ENCODE measurements at places on chromosomes 16 and 17.

DNA sequence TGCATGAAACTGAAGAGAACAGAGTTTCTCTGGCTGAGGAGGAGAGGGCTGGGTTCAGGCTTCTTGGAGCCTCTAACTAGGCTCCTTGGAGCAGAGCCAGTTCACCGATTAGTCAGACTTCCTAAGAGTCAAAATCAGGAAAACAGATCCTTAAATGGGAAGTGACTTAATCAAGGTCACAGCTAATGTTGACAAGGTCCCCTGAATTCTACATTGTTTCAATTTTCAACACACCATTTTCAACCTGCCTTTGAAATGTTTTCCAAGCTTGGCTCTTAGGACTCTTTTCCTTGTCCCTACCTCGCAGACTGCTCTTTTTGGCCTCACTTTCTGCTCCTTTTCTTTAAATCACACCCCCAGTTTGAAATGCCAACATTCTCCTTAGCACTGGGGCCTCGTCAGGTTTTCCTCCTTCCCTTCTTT, 16.3 kb downstream of the MYL4 start:
- H3K27me3 ChIP-seq = no peaks in the 10 kb centered on the region
- H3K4me3 ChIP-seq = no peak overlapping the region
- H3K27ac ChIP-seq = peak overlapping the region; percentile 73
- peak; percentile 72 for DNase-seq
- H3K36me3 ChIP-seq = no peaks in the 10 kb centered on the region
- H3K4me1 ChIP-seq = peaks cover 48% of the 10 kb centered on the region

DNA sequence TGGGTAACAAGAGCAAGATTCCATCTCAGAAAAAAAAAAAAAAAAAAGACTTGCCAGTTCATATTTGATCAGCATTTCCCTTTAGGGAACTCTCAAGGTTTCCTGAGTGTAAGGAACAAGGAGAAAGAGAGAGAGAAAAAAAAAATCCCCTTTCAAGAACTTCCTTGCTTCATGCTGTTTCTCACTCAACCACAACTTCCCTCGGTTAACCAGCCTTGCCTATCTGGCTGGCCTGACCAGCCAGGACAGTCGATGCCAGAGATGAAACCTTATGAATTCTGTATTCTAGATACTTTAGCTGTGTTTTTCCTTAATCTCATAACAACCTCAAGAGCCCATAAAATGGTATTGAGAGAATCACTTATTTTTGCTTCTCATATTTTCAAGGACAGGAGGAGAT, 2.6 kb upstream of the N4BP1 start:
- H3K4me1 ChIP-seq = peaks cover 24% of the 10 kb centered on the region
- H3K36me3 ChIP-seq = no peaks in the 10 kb centered on the region
- H3K27ac ChIP-seq = peak overlapping the region; percentile 12
- H3K4me3 ChIP-seq = no peak overlapping the region

DNA sequence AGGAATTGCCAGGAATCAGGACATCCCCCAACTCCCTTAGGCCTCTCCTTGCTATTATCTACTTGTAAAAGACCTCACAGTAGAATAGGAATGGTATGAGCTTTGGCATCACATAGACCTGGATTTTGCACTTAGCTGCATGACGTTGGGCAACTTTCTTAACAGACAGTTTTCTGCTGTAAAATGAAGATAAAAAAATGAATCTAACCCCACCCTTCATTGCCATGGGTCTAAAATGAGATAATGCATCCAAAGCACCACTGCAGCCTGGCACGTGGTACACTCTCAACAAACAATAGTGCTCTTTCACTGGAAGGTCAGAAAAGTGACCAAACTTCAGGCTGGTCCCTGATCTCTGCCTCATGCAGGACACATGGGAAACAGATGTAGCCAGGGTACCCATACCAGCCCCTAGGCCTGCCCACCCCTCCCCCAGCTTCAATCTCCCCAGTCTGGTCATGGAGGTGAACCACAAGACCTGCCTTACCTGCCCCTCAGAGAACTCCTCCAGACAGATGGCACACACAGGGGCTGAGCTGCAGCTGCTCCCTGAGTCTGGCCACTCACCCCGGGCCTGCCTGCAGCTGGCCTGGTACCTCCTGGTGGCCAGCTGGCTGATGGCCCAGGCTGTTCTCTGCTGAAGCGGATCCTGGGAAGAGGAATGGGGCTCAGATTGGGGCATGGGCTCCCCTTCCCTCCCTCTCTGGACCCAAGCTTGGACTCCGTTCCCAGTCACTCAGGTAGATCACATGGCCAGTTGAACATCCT, 8.5 kb upstream of the SUPT4H1 start:
- H3K4me3 ChIP-seq = no peak overlapping the region
- DNase-seq = no peak
- H3K36me3 ChIP-seq = no peaks in the 10 kb centered on the region
- H3K4me1 ChIP-seq = no peaks in the 10 kb centered on the region
- H3K27ac ChIP-seq = no peak overlapping the region

- DNase-seq = no peak
- H3K27me3 ChIP-seq = no peaks in the 10 kb centered on the region
- H3K27ac ChIP-seq = no peak overlapping the region
Observed at GRCh38 chr16:30351586-30352419, 3.3 kb downstream of the CD2BP2 start.

- H3K27ac ChIP-seq = no peak overlapping the region
- no peaks in the 10 kb centered on the region for H3K27me3 ChIP-seq
- DNase-seq = no peak
- peaks cover 5% of the 10 kb centered on the region for H3K4me1 ChIP-seq
Observed at GRCh38 chr17:46929413-46929812, 6.5 kb downstream of the GOSR2 start.

DNA sequence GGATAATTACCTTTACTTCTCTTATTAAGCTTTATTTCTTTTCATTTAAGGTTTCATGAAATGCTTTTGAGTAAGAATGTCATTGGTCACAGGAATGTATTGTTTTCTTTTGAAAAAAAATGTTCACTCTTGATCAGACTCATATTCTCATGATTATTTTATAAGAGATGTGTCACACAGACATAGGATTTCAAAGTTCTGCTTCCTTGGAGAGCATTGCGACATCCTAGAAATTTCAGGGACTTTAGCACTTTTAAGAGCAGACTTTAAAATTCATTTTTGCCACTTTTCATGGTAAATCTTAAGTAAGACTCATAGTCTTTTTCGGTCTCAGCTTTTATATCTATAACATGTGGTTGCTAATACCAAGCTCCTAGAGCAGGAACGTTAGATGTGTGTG, 314.7 kb downstream of the CDH8 start:
- H3K27ac ChIP-seq = no peak overlapping the region
- no peaks in the 10 kb centered on the region for H3K36me3 ChIP-seq
- H3K4me3 ChIP-seq = no peak overlapping the region
- no peaks in the 10 kb centered on the region for H3K4me1 ChIP-seq

- H3K4me3 ChIP-seq = no peak overlapping the region
- H3K36me3 ChIP-seq = no peaks in the 10 kb centered on the region
- no peak for DNase-seq
- no peak overlapping the region for H3K27ac ChIP-seq
Observed at GRCh38 chr17:34201767-34202166, 53.3 kb upstream of the CCL2 start.

DNA sequence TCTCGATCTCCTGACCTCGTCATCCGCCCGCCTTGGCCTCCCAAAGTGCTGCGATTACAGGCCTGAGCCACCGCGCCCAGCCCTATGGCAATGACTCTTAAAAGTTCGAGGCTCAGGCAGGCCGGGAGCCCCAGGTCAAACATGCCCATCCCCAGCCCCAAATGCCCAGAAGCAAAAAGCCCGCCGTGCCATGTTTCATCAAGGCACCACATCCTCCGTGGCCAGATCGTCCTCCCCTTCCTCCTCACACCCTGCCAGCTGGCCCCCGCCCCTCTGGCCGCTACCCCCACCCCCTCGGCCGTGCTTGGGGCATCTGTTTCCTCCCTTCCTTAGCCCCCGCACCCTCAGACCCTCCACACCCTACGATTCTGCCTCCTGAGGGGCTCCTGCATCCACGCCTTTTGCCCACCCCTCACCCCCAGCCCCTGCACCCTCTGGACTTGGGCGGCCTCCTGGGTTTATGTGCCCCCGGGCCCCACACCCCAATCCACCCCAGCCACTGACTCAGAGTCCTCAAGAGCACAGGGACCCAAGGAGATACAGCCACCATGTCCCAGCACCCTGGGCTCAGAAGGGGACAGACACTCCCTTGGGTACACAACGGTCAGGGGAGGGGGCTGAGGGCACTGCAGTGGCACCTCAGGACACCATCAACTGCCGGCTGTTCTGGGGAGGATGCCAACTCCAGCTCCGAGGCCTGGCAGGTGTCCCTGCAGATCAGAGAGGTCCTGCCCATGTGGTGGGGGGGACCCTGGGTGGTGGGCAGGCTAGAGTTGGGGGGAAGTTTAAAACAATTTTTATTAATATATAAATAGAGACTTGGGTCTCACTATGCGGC, 7.1 kb downstream of the CTRB1 start:
- no peaks in the 10 kb centered on the region for H3K27me3 ChIP-seq
- DNase-seq = no peak
- H3K27ac ChIP-seq = no peak overlapping the region
- H3K36me3 ChIP-seq = no peaks in the 10 kb centered on the region
- H3K4me1 ChIP-seq = no peaks in the 10 kb centered on the region

DNA sequence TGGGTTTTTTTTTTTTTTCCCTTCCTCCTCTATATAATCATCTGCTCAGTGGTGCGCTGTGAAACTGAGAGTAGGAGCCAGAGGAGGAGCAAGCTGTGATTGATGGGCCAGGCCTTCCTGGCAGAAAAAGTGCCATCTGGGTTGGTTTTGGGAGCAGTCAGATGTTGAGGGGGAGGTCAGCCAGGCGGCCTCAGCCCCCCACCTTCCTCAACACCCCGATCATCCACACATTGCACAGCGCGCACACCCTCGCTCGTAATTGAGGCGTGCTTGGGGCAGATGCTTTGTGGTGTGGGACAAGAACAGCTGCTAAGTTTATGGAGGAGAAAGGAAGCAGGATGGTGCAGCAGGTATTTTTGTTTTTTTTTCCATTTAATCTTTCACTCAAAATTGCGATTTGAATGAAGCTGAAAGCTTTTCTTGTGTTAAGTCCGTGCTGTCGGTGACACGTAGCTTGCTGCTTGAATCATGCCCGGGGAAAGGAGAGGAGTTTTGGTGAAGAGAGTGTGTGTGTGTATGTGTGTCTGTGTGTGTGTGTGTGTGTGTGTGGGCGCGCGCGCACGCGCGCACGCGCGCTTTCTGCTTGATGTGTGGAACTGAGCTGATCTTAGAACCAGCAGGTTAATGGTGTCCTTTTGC, 177.4 kb downstream of the RBFOX1 start:
- no peak overlapping the region for H3K27ac ChIP-seq
- no peak for DNase-seq
- no peak overlapping the region for H3K4me3 ChIP-seq
- no peaks in the 10 kb centered on the region for H3K36me3 ChIP-seq
- no peaks in the 10 kb centered on the region for H3K4me1 ChIP-seq
- H3K27me3 ChIP-seq = no peaks in the 10 kb centered on the region

- peaks cover 44% of the 10 kb centered on the region for H3K27me3 ChIP-seq
- no peaks in the 10 kb centered on the region for H3K4me1 ChIP-seq
- H3K4me3 ChIP-seq = no peak overlapping the region
- H3K36me3 ChIP-seq = no peaks in the 10 kb centered on the region
Observed at GRCh38 chr17:77824780-77825280, 133.7 kb upstream of the TNRC6C start.

- no peak for DNase-seq
- no peak overlapping the region for H3K4me3 ChIP-seq
- peaks cover 16% of the 10 kb centered on the region for H3K4me1 ChIP-seq
- H3K36me3 ChIP-seq = no peaks in the 10 kb centered on the region
Observed at GRCh38 chr17:68179236-68179925, 68.5 kb upstream of the AMZ2 start.

DNA sequence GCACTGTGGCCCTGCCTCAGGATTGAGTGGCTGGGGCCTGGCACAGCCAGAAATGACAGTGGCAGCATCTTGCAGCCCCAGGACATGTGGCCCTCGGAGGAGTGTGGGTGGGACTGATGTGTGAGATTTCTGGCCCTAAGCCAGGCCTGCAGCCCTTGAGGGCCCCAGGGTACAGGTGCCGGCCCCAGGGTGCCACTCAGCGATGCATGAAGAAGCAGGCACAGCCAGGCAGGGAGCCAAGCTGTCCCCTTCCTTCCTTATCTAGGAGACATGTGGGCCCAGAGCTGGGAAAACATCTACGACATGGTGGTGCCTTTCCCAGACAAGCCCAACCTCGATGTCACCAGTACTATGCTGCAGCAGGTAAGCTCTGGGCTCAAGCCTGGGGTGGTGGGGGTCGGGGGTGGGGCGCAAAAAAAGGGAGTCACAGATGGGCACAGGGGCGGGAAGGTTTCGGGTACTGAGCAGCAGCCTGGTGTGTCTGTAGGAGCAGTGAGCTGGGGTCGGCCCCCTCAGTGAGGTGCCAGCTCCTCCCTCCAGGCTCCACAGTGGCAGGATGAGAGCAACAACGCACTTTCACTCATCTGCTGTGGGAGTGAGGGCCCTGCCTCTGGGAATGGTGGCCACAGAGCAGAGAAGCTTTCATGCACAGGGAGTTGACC, 4.1 kb downstream of the ACE start:
- peaks cover 20% of the 10 kb centered on the region for H3K27me3 ChIP-seq
- no peak overlapping the region for H3K27ac ChIP-seq
- DNase-seq = peak; percentile 45
- H3K4me3 ChIP-seq = no peak overlapping the region

GRCh38 chr16:303760-304505, 21.0 kb downstream of the PDIA2 start:
- H3K27me3 ChIP-seq = no peaks in the 10 kb centered on the region
- H3K4me1 ChIP-seq = no peaks in the 10 kb centered on the region
- H3K27ac ChIP-seq = no peak overlapping the region

DNA sequence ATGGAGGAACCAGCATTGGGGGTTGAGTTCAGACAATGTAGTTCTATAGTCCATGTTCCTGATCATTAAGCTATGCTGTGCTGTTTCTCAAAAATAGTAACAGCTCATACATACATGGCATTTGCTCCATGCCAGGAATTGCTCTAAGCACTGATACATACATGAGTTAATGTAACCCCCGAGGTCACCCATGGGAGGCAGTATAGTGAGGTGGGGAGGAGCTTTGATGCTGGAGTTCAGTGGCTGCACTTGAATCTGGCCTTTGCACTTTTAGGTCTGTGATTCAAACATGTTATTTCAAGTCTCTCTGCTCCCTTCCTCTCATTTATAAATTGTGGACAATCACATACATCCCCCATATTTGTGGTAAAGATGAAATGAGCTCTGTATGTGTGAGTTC, 223.1 kb upstream of the WSB1 start:
- H3K27ac ChIP-seq = no peak overlapping the region
- H3K4me1 ChIP-seq = no peaks in the 10 kb centered on the region
- peaks cover 6% of the 10 kb centered on the region for H3K27me3 ChIP-seq
- H3K4me3 ChIP-seq = no peak overlapping the region

GRCh38 chr16:3654249-3654991, at the start of gene DNASE1:
TSS of gene DNASE1 (plus strand) at chr16:3654691. CDS start at chr16:3655374, 683 bp downstream.
- H3K4me1 ChIP-seq = no peaks in the 10 kb centered on the region
- H3K27me3 ChIP-seq = no peaks in the 10 kb centered on the region
- H3K4me3 ChIP-seq = no peak within 1 kb of the TSS
